ENCODE measurements at places on chromosomes 12 and 14. TPM values are rescaled to one million over a fixed set of nuclear protein-coding genes. Genes with fewer than 3 reads are reported as not detected.

Gene FLRT2
- total RNA-seq = 102 TPM

Gene RFLNA
- 8.5 TPM for total RNA-seq

Gene TRHDE
- 31.1 TPM for total RNA-seq

Gene KRT74
- not detected for total RNA-seq

Gene KIF21A
- 145 TPM for total RNA-seq

Gene LRP10
- total RNA-seq = 7.8 TPM

Gene STAC3
- 0.54 TPM for total RNA-seq

Gene SLC6A13
- 45.9 TPM for total RNA-seq

Gene ESPL1
- 5.1 TPM for total RNA-seq

Gene KRT85
- not detected for total RNA-seq

Gene EMC9
- 10.6 TPM for total RNA-seq

Gene KCNA5
- 2.9 TPM for total RNA-seq

Gene OAS3
- 5.4 TPM for total RNA-seq

Gene BCL11B
- total RNA-seq = 5.1 TPM

Gene ZNF219
- 15.0 TPM for total RNA-seq

Gene GZMB
- total RNA-seq = not detected

Gene SLC17A8
- total RNA-seq = 8.8 TPM

Gene GALNT16
- 9.3 TPM for total RNA-seq

Gene RNASE12
- total RNA-seq = not detected

Gene MYO1A
- 0.36 TPM for total RNA-seq
